Daoy (cell line): ENCODE measurements at places on chromosomes 4 and X.
A peak's percentile ranks its signal among the peaks of the same experiment; 100 is the strongest.

DNA sequence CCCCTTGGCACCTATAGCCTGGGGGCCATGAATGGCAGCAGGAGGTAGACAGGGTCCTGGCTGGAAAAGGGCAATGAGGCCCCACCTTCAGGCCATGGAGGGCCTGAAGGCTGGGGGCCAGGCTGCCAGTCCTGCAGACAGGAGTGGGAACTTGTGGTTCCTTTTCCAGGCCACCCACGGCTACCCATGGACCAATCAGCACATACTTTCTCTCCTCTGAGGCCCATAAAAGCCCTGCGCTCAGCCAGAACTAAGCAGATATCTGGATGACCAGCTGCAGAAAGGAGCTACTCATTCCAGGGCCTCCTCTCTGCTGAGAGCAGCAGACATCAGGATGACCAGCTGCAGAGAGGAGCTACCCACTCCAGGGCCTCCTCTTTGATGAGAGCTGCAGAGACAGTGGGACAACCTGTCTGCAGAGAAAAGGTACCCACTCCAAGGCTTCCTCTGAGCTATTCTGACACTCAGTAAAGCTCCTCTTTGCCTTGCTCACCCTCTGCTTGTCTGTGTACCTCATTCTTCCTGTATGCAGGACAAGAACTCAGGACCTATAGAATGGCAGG, 67.2 kb downstream of the NAA11 start:
- DNase-seq, result no peak

GRCh38 chr4:48575964-48576363, 85.9 kb downstream of the ZAR1 start:
- DNase-seq, result no peak

DNA sequence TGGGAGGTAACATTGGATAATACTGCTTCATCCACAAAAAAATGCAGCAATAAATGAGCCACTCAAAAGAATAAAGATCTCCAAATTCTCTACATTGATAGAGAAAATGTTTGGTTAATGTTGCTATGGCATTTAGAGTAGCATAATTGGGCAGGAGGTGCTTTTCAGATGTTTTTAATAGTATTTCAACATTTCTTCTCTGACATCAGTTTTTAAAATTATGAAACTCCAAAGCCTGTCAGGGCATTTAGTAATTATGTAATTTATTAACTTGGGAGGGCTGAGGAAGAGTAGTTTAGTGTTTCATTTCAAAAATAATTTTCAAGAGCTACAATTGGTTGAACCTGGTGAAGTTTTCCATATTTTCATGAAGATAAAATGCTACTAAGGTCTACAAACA, 211.3 kb upstream of the INTU start:
- no peak for DNase-seq

DNA sequence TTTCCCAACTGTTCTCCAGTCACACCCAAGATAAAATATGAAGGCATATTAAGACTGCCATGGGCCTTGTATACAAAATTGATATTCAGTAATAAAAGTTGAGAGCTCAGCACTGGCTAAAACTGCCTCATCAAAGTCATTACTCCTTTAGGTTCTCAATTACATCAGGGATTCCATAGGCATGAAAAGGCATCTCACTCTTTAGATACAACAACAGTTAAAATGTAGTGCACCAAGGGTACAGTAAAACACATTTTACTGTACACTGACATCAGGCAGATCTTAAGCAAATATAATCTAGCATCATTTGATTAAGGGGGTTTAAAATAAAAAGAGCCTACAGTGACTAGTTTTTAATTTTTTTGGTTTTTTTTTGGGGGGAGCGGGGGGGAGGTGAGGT, 107.7 kb downstream of the PPP3CA start:
- DNase-seq, result no peak

DNA sequence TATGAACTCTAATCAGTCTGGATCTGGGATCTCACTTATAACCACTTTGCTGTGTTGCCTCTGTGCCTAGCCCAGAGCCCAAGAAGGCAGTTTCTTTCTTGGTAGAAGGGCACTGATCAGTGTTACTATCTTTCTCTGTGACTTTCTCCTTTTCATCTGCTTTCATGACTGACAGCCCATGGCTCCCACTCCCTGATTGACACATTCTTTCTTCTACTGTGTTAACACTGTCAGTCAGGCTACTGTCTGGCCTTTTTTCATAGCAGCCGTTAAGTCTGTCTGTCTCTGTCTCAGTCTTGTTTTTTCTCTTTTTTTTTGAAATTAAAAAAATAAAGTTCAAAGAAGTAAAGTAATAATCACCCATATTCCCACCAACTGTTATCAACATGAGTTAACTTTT, 210.6 kb downstream of the GPC3 start:
- no peak for DNase-seq

- DNase-seq, result no peak
Measured at GRCh38 chr4:134787315-134787714, 585.7 kb upstream of the PABPC4L start.

DNA sequence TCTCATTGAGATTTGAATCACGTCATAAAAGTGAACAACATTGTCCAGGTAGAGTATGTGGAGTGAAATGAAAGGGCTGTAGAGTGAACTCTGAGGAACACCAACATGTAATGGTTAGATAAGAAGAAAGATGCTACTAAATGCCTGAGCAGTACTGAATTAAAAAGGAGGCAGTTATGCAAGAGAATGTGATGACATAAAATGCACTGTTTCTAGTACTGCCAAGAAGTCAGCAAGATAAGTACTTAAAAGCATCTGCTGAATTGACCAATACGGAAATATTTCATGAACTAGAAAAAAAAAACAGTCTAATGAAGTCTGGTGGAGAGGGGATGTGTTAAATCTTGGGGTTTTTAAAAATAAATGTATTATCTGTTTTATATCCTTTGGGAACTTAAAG, 583.8 kb upstream of the GALNT7 start:
- DNase-seq, result no peak

GRCh38 chr4:1206299-1207156, 34.1 kb upstream of the SPON2 start:
- no peak for DNase-seq

DNA sequence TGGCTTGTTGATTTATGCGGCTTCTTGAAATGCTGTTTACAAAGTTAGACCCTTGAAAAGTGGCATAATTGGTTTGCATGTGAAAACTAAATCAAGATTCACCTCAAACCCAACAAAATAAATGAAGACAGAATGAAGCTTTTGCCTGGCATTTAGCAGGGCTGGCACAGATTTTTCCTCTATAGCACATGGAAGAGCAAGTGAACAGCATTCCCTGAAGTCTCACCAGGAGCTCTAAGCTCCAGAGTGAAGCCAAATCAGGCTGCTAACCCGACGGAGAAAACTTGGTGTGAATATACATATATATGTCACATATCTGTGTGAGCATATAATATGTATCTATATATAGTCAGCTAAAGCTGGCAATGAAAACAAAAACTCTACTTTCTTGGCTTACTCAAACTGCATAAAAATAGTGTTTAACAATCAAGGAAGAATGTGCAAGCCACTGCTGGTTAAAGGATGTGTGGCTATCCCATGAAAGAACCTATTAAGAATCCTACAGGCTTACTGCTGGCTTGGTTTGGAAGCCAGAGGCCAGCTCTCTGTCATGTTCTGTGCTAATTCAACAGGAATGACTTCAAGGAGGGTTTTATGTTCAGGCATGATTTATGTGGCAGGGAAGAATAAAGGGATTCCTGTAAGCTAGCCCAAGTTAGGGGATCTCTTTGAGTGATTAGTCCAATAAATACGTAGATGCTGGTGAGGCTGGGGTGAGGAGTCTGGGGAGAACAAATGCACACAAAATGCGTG, 69.9 kb downstream of the MFAP3L start:
- DNase-seq, result no peak

DNA sequence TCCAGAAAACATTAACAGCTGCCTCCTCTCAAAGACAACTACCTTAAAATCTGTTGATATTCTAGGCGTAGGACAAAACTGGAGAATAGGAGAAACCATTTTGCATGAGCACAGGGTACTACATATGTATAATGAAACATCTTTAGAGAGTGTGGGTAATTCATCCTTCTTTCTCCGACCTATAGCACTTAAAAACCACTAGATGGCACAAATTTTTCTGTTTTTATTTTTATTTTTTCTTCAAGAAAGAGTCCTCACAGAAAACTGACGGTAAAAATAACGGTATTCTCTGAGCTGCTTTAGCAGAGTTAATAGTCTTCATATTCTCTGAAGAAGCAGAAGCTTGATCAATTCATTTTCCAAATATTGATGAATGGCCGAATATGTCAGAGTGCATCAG, 14.6 kb downstream of the SMIM31 start:
- no peak for DNase-seq

DNA sequence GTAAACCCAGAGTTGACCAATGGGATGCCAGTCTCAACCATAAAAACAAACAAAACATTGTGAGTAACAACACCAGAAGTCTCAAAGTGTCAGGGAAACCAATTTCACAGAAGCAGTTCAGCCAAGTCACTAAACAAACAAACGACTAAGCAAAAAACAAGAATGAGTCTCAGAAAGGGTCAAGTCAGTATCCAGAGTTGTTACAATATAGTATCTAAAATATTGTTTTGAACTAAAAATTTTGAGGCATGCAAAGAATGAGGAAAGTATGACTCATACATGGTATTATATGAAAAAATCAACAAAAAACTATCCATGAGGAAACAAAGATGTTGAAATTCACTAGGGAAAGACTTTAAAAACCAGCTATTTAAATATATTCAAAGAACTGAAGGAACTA, 70.6 kb downstream of the AR start:
- no peak for DNase-seq

- DNase-seq, result peak; percentile 3
Measured at GRCh38 chr4:185201977-185202962, 1.5 kb downstream of the CFAP97 start.

DNA sequence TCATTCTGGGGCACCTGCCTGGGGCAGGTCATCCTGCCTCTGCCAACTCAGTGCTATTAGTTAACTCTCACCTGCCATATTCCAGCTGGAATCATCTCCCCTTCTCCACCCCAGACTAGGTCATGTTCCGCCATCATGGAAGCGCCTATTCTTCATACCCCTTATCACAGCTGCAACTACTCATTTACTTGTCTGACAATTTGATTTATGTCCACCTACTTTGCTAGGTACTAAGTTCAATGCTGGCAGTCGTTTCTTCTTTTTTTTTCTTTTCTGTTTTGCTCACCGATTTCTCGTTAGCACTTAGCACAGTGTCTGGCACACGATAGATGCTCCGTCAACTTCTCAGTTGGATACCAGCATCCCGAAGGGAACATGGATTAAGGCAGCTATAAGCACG, 1.1 kb upstream of the FMR1 start:
- DNase-seq, result no peak

GRCh38 chrX:39767446-39767845, 330.3 kb downstream of the BCOR start:
- DNase-seq, result no peak

DNA sequence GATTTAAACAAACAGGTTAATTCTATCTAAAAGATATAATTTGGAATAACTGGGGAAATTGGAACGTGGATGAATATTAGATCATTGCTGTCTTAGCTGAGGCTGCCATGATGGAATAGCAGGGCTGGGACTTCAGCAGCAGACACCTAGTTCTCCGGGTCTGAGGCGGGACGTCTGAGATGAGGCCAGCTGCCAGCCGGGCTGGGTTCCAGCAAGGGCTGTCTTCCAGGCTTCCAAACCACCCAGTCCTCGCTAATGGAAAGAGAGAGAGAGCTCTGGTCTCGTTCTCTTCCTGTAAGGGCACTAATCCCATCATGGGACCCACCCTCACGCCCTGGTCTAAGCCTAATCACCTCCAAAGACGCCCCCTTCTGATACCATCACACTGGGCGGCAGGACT, 85.7 kb downstream of the ADRA2C start:
- no peak for DNase-seq

GRCh38 chr4:2434420-2434819, 15.7 kb downstream of the CFAP99 start:
- no peak for DNase-seq

DNA sequence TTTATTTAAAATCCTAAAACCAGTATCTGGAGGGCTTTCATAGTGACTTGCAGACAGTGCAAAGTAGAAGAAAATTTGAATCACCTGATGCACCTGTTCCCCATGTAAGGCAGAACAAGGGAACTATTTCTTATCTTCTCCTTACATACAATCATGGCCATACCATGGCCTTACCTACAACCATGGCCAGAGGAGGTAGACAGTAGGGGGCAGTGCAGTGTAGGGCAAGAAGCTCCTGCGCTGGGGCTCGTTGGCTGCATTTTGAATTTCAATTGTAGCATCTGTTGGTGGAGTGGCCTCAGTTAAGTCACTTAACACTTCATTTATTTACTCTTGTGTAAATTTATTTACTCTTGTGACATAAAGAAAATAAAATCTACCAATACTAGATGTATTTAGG, 33.0 kb downstream of the GALNTL6 start:
- DNase-seq, result no peak

- no peak for DNase-seq
Measured at GRCh38 chrX:40684092-40684491, 36.7 kb upstream of the CXorf38 start.

GRCh38 chr4:78763251-78763650, 12.9 kb upstream of the BMP2K start:
- DNase-seq, result no peak

DNA sequence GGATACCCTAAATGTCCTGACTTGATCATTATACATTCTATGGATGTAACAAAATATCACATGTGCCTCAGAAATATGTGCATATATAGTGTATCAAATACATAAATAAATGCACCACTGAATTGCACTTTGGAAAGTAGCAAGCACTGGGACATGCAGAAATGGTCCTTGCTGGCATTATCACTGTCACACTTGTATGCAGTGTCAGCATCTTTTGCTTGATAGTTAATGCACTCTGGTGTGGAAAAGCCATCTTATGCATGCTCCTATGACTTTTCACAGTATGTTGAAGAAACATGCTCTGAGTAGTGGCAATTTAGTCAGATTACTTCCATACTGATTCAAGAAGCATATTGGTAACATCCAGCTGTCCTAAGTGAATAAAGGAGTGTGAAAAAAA, 27.5 kb upstream of the REPS2 start:
- no peak for DNase-seq

- DNase-seq, result no peak
Measured at GRCh38 chrX:3748052-3748559, 34.7 kb upstream of the PRKX start.

DNA sequence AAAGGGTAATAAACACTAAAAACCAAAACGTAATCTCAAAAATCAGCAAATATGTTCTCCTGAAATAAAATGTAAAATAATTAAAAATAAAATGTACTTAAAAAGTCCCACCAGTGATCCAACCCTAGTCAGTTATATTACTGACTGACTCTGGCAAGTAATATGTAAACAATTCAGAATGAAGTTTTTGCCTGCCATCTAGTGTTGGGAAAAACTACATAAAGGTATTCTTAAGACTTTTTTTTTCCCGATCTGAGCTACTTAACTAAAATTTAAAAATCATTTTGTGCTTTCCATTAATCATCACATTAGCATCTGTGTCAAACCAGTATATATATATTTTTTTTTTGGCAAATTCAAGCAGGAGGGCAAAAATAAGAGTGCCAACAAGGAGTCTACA, 24.0 kb downstream of the RCHY1 start:
- DNase-seq, result no peak

DNA sequence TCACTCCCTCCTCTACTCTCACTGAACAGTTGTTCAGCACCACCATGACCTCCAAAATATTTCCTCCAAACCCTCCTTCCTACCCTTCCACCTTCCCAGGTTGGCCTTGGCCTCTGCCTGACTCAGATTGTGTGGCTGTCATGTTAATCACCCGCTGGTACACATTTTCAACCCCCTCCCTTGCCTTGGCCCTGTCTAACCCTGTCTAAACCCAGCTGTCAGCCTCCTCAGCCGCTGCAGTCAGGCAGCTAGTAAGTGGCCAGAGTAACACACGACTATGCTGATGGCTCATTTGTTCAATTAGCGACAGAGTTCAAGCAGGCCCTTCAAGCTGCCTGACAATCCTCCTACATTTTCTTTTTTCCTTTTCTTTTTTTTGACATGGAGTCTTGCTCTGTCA, 18.0 kb downstream of the ING2 start:
- no peak for DNase-seq
